ENCODE measurements at places on chromosomes 1 and 21.

- DNase-seq: no peak
These were observed 229.0 kb downstream of the FMN2 start for GRCh38 chr1:240320659-240321058.

DNA sequence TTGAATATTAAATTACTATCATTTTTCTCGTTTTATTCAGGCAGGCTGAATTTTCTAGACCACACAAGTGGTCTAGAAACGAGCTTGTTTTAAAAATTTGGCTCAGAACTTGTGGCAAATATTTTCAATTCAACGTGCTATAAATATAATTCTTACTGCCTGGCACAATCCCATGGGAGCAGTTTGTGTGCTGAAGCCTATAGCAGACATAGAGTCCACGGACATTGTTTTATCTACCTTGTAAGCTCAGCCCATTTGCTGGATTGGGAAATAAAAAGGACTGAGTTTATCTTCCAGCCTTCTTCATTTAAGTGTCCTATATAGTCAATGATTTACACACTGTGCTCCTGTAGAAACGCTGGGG, 103.4 kb downstream of the ZBTB18 start:
- DNase-seq: no peak

GRCh38 chr1:85681087-85681486, 27.1 kb downstream of the ZNHIT6 start:
- DNase-seq: no peak

DNA sequence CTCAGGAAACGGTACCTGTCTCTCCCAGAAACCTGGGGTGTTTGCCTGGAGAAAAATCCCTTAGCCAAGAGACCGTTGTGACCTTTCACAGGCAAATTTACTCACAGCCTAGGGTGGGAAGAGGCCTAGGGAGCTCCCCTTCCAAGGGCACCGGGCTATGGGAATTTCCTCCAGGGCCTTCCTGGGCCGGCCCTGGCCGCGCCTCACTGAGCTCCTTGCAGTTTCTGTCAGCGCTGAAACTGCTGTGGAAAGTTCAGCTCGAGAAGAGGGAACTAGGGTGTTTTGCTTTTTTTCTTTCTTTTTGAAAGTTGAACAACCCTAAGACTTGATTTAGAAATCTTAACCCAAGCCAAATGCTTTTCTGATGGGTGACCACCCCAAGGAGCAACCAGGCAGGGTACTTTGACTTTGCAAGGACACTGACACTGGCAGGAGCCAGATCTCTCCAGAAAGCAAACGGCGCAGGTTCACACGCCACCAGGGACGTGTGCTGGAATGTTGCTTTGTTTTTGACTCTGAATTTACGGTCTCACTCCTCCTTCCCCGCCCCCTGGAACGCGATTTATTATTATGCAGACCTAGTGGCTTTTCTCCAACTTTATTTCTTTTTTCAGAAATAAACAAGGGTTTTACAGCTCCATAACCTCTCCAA, 229.6 kb upstream of the JUN start:
- DNase-seq: no peak

DNA sequence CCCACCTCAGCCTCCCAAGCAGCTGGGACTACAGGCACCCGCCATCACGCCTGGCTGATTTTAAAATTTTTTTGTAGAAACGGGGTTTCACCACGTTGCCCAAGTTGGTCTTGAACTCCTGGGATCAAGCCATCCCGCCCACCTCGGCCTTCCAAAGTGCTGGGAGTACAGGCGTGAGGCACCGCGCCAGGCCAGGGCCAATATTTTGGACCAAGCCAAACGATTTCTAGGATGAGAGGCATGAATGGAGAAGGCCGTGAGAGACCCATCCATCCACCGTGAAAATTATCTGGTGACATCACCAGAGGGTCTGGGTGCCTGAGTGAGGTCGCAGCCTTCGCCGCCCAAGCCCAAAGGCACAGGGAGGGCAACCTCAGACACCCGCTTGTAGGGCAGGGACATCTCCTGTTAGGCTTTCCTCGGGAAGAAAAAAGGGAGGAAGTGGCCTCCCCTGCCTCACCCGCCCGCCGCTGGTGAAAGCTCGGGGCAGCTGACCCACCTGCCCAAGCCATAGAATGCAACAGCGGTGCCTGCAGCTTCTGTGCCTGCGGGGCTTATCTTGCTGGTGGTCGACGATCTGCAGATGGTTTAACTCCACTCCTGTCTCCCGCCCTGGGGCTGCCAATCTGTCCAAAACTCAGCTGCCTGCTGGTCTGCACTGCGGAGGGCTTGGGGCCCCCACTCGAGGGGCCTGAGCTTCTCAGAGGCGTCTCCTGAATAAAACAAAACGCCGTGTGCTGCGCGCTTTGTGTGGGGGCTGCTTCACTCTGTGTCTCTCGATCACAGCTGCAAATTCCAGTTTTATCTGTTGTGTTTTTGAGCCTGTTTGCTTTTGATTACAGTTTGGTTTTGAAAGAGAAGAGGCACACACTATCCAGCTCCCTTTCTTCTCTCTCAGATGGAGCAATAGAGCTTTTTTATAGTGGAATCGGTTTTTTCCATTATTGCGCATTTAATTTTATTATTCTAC, 85.8 kb downstream of the MRPS6 start:
- no peak for DNase-seq

- no peak for DNase-seq
These were observed 31.1 kb downstream of the FYB2 start for GRCh38 chr1:56788102-56788501.

- DNase-seq: no peak
These were observed 3.0 kb downstream of the HLX start for GRCh38 chr1:220882061-220882891.

GRCh38 chr1:32741059-32741412, 38.5 kb upstream of the SYNC start:
- no peak for DNase-seq

GRCh38 chr21:29349702-29350101, 51.0 kb downstream of the BACH1 start:
- no peak for DNase-seq
